ENCODE measurements at places on chromosomes 4 and X. TPM values are rescaled to one million over a fixed set of nuclear protein-coding genes. Genes with fewer than 3 reads are reported as not detected.

CXorf66 gene
- not detected for total RNA-seq

OTC gene
- not detected for total RNA-seq

PCDH10 gene
- 0.03 TPM for total RNA-seq

HELT gene
- total RNA-seq = not detected

MAGEB17 gene
- total RNA-seq = not detected

SLC26A1 gene
- total RNA-seq = not detected

EBP gene
- 54.1 TPM for total RNA-seq

TMEM128 gene
- total RNA-seq = 10.0 TPM

SH3RF1 gene
- 8.8 TPM for total RNA-seq

GYPE gene
- total RNA-seq = 0.24 TPM

CT45A5 gene
- total RNA-seq = not detected

KLHL5 gene
- 15.4 TPM for total RNA-seq

GRK4 gene
- total RNA-seq = 7.7 TPM

TMSB15C gene
- 0.19 TPM for total RNA-seq

PTPN13 gene
- total RNA-seq = 4.5 TPM

SHROOM3 gene
- total RNA-seq = 15.2 TPM

GRIA2 gene
- not detected for total RNA-seq

PRAF2 gene
- total RNA-seq = 7.1 TPM

TBC1D25 gene
- 20.5 TPM for total RNA-seq

NPY2R gene
- not detected for total RNA-seq

BEX2 gene
- total RNA-seq = 0.73 TPM

SLC6A14 gene
- not detected for total RNA-seq

UGT2B11 gene
- not detected for total RNA-seq

ARX gene
- not detected for total RNA-seq

GCNA gene
- total RNA-seq = 1.7 TPM

ARFIP1 gene
- total RNA-seq = 13.4 TPM

PPP4R3C gene
- not detected for total RNA-seq

NPY1R gene
- total RNA-seq = 0.46 TPM

EOLA1 gene
- 32.5 TPM for total RNA-seq

S100P gene
- not detected for total RNA-seq

KLHL13 gene
- total RNA-seq = 6.0 TPM

GLRA3 gene
- total RNA-seq = not detected

SSX2B gene
- not detected for total RNA-seq

NLRP2B gene
- total RNA-seq = not detected

PCYT1B gene
- not detected for total RNA-seq

RHOXF2B gene
- not detected for total RNA-seq

PAGE2 gene
- total RNA-seq = not detected

ZGRF1 gene
- total RNA-seq = 2.1 TPM

KIAA1210 gene
- total RNA-seq = not detected

FGA gene
- not detected for total RNA-seq

RAP1GDS1 gene
- 14.0 TPM for total RNA-seq

L1CAM gene
- total RNA-seq = 6.1 TPM

SMIM43 gene
- not detected for total RNA-seq

SMIM31 gene
- not detected for total RNA-seq

MAGEB2 gene
- not detected for total RNA-seq

AMOT gene
- total RNA-seq = 9.9 TPM

ZNF718 gene
- total RNA-seq = 6.3 TPM

FGG gene
- not detected for total RNA-seq

EPGN gene
- 0.19 TPM for total RNA-seq

CC2D2A gene
- 8.6 TPM for total RNA-seq

MEPE gene
- total RNA-seq = not detected

KDR gene
- total RNA-seq = 23.2 TPM

VCX3B gene
- not detected for total RNA-seq

CT45A10 gene
- not detected for total RNA-seq

PLAC1 gene
- not detected for total RNA-seq

TLR10 gene
- total RNA-seq = not detected

RBMXL3 gene
- total RNA-seq = not detected

PRKG2 gene
- total RNA-seq = 0.05 TPM

All from Right ventricle myocardium inferior (tissue), 1 donor.